NCI-H187 treated with DMSO at 0.1 percent for 48 hours (cell line): ENCODE measurements at places on chromosomes 12 and 14.

- no peak for DNase-seq
Observed at GRCh38 chr12:79186506-79186905, 321.9 kb downstream of the SYT1 start.

- peak; percentile 26 for DNase-seq
Observed at GRCh38 chr14:55807053-55807880, 227.3 kb downstream of the KTN1 start.

- DNase-seq = no peak
Observed at GRCh38 chr12:96520767-96521166, 31.4 kb downstream of the CFAP54 start.

DNA sequence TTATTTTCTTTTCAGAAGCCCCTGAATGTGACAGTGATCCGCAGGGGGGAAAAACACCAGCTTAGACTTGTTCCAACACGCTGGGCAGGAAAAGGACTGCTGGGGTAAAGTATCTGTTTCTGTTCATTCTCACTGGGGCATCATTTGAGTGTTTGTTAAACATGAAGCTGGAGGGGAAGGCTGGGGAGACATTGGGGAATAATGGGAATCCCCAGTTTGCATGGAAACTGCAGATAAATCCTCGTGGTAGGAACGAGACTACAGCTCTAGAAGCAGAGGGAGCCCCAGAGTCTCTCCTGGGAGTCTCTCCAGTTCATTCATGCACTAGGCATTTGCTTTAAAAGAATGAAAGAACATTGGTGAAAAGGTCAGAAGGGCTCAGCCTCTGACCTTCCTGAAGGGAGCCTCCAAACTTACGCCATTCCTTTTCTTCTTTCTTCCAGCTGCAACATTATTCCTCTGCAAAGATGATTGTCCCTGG, 2.5 kb upstream of the CFAP251 start:
- DNase-seq = no peak

DNA sequence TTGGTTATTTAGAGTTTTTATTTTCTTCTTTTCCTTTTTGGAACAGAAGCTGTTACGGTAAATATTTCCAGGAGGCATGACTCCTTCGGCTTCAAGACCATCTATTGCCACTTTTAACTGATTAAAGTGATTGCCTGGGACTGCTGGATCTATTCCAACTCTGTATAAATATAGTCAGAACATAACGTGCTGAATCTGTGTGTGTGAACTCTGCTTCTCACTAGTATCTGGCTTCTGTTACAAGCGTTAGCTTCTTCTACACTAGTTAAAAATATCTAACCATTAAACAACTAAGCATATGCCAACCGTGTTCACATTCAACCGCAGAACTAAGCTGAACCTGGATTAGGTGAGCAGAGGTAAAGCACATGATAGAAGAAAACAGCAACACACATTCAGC, 49.0 kb downstream of the TMTC1 start:
- DNase-seq = no peak

DNA sequence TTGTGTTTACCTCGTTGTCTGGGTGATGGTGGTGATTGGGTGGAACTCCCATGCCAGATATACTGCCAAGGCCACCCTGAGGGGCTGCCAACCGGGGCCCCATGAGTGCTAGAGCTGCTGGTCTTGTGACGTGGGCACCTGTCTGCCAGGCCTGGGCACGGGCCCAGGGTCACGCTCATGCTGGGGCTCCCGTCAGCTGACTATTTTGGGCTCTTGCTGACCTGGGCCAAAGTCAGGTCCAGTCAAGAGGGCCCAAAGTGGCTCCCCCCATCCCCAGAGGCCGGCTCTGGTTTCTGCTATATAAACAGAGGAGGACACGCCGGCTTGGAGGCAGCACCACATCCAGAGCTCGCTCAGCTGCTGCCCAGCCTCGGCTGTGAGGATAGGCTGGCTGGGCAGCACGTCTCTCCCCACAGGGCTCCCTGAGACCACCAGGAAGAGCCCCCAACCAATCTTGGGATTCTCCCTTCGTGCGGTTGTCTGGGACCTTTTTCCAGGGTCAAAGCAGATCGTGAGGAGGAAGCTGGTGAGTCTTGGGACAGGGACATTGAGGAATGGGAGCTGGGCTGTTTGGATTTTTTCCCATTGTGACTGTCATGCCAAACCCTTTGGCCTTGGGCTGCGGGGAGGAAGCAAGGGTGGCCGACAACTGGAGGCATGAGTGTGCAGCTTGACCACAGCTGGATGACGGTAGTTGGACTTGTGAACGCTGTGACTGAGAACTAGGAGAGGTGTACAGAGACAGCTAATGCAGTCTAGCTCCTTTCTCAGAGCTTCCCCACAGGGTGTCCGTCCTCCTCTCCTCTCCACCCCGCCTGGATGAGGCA, 7.6 kb upstream of the NR4A1 start:
- DNase-seq = no peak

DNA sequence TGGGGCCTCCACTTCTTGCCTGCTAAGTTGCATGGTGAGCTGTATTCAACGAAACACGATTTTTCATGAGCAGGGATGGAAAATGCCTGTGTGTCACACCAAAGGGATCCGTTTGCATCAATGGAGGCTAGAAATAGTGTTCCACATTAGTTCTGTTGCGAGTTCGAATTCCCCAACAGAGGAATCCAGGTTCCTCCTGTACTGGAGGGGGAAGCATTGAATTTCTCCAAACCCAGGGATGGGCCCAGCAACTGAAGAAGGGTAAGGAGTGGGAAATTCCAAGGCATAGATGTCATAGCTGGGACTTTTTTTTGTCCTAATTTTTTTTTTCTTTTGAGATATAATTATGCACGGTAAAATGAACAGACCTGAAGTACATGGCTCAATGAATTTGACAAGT, 336.2 kb downstream of the DPF3 start:
- no peak for DNase-seq

GRCh38 chr12:88325076-88325815, 183.1 kb downstream of the TMTC3 start:
- no peak for DNase-seq

DNA sequence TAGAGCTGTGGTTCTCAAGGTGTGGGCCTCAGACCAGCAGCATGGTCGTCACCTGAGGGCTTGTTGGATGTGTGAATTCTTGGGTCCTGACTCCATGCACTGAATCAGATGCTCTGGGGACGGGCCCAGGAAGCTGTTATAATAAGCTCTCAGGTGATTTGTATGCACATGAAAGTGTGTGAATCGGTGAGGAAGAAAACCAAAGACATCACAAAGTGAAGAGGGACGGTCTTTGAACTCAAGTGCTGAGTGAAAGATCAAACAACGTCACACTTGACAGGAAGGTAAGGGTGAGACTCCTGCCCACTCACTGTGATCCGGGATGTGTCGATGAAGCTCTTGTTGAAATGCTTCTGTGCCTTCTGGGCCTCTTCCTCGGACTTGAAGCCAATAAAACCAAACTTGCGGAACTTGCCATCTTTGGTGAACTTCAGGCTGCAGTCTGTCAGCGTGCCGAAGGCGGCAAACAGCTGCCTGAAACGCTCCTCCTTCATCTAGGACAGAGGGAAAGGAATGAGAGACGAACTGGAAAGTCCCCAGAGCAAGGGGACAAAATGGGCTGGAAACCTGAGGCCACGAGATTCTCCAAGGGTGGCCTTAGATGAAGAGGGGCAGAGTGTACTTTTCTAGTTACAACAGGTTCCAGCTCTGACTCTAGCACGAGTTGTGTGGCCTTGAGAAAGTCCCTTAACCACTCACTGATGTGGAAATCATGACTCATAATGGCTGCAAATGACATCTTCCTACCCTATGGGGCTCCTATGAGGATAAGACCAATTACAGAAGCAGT, 4.0 kb downstream of the RBM19 start:
- no peak for DNase-seq

DNA sequence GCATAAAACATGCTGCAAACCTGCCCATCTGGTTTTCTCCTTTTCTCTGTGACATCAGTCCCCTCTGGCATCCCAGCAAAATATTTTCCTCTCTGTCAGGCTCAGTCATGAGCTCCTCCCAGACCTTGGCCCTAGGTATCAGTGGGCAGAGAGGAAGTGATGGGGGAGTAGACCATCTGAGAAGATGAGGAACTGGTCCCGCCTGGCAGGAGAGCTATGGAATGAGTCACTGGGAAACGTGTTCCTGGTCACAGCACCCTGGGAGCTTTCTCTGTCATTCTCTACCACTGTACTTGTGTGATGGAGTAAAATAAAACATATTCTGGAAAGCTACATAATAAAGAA, 5.0 kb upstream of the SRSF9 start:
- no peak for DNase-seq

DNA sequence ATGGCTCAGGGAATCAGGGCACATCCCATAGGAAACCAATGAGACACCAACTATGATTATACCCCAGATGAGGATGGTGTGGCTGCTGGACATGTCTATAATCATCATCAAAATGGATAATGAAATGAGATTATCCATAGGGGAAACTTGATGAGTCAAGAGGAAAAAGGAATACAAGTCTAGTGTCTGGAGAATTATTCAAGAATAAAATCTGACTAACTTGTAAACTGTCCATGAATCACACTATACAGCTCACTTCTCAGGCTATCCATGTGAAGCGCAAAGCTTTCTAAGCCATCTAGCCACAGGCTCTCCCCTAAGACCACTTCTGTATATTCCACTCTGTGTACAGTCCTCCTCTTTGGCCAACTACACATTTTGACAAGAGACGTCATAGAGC, 52.5 kb downstream of the DUSP16 start:
- DNase-seq = no peak

GRCh38 chr12:87846045-87846444, 183.2 kb downstream of the C12orf50 start:
- no peak for DNase-seq

- no peak for DNase-seq
Observed at GRCh38 chr12:28313631-28314030, 123.4 kb downstream of the CCDC91 start.

- DNase-seq = no peak
Observed at GRCh38 chr12:89073659-89074058, 278.6 kb downstream of the DUSP6 start.

DNA sequence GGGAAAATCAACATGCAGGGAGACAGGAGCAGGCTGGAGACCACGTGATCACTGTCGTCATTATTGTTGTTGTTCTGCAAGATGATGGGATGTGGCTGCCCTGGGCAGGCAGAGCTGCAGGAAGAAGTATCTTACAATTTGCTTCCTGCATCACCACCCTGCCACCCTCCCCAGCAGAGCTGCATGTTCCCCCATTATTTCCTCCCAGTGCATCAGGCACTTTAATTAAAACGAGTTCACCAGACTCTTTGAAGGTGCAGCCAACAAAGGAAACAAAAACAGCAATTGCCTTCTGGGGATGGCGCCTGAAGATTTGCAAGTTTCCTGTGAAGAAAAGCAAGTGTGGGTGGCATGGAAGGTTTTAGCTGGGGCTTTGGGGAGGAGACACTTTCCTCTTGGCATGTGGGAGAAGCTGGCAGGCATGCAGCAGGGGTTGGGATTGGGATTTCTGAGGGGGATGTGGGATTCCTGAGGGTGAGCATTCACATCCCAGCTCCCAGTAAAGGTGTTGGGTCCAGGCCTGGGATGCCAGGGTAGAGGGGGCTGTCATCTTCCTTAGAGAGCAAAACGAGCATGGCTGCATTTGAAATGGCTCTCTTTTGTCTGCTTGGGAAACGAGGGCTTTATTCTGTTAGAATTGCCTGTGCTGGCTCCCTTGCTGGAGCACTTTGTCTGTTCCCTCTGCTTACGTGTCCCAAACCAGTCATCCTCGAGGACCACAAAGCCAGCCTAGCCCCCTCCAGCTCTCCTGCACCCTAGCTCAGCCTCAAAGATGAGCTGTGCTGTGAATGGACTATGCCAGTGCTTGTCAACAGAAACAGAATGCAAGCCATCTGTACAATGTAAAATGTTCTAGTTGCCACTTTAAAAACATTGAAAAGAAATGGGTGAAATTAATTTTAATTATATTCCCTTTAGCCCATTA, 11.5 kb upstream of the C14orf132 start:
- no peak for DNase-seq

GRCh38 chr12:13208533-13209435, 12.3 kb downstream of the EMP1 start:
- no peak for DNase-seq

GRCh38 chr14:53062856-53063255, 90.3 kb downstream of the DDHD1 start:
- DNase-seq = no peak

- no peak for DNase-seq
Observed at GRCh38 chr14:73710737-73711136, 3.4 kb downstream of the PNMA1 start.

DNA sequence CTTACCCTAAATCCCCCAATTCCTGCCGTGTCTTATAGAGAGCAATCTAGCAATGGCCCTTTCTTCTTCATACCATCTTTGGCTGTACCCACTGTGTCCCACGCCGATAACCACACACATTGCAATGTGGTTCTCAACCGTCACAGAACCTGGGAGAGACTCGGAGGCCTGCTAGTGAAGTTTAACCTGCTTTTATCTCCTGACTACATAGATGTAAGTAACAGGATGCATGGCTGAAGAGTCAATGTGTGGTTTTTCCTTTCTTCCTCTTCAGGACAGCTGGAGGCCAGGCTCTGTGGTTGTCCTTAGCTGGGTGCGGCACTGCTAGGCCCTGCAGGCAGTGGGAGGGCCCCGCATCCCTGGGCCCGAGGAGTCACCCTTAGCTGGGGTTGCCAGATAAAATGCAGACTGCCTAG, 51.3 kb downstream of the ZNF664 start:
- no peak for DNase-seq

DNA sequence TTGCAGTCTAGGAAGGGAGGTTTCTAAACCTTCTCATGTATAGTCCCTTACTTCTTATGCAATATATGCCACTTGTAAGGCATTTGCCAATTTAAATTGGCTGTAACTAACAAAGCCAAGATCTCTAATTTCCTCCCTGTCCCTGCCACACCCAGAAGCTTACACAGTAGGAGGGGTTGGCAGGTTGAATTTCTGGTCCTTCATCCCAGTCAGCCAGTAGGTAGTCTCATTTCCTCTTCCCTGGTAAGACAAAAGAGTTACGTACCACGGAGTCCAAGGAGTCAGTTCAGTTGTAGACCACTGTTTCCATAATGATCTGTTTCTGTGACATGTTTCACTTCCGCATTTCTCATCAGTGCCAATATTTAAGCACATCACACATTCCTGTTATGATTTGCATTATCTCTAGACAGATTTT, 47.0 kb upstream of the PLBD1 start:
- DNase-seq = no peak

DNA sequence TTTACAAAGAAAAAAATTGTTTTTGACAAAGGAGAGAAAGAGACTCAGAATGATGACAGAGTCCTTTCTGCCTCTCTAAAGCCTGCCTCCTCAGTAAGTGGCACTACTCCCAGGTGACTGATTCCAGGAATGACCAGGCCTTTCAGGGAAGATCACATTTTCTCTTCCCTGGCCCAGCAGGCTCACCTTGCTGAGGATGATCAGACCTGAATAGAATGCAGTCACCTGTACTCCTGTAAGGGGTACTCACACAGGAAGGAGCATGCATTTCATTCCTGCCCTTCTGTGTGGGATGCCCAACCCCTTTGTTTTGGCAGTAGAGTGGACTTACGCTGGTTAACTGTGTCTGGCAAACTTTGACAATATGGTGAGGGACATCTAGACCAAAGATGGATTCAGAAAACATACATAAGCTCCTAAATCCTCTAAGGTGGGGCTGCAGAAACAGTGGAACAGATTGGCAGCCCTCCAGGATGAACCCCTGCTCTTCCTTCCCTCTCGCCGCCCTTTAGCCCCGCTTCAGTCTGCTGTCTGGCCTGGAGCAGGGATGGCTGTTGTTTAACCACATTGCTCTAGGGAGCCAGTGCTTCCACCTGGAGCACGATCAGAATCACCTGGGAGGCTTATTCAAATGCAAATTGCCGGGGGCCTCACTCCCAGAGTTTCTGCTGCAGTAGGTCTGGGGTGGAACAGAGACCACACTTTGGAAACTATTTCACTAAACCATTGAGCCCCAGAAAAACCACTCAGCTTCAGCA, 29.8 kb downstream of the ERG28 start:
- DNase-seq = no peak

- DNase-seq = no peak
Observed at GRCh38 chr14:54498579-54498978, 9.8 kb upstream of the GMFB start.
